Coronary artery (tissue), 2 donors: ENCODE measurements at places on chromosomes 1 and 21.

GRCh38 chr1:3807769-3808168 lies 11.5 kb upstream of the LRRC47 start:
- DNase-seq, result no peak

- DNase-seq, result no peak
These were observed 13.4 kb downstream of the TSNAX start for GRCh38 chr1:231541842-231542241.

- DNase-seq, result no peak
These were observed 147.3 kb downstream of the CD247 start for GRCh38 chr1:167371030-167371429.

DNA sequence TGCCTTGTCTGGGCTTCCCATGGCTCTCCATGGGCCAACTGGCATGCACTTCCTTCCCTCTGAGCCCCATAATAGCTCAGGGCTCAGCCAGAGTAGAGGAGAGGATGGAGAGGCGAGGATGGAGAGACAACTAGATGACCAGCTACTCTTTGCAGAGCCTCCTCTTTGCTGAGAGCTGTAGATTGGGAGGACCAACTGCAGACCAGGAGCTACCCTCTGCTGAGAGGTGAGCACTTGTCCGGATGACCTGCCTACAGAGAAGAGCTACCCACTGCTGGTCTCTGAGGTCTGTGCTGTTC lies 58.0 kb upstream of the ETV3 start:
- DNase-seq, result no peak

DNA sequence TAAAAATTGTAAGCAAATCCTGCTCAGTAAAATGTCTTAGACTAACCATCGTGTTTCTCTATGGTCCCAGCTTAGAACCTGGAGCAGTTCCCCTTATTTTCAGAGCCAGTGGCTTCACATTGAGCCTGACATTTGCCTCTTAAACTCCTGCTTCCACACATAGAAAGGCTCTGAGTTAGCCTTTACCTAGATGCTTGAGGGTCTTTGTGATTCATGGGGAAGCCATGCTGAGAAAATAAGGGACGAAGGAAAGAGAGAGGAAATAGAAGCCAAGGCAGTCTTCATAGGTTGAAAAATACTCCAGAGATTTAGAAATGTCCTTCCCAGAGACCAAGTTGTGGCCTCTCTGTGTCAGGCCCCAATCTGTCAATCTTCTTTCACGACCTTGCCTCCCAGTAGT lies 16.1 kb upstream of the RBBP5 start:
- no peak for DNase-seq

DNA sequence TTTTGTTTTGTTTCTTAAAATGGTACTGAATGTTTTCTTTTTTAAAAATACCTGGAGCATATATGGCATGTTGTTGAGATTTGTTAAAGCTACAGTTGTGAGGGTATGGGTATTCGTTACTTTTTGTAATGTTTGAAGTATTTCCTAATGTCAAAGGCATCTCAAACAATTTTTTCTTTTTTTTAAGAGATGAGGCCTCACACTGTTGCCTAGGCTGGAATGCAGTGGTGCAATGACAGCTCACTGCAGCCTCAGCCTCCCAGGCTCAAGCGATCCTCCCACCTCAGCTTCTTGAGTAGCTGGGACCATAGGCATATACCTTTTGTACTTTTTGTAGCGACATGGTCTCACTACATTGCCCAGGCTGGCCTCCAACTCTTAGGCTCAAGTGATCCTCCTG lies 16.1 kb downstream of the CLCN6 start:
- DNase-seq, result no peak

- no peak for DNase-seq
These were observed 147.4 kb downstream of the ZNF281 start for GRCh38 chr1:200262326-200262965.

GRCh38 chr1:7418442-7419080 lies 352.5 kb upstream of the VAMP3 start:
- DNase-seq, result peak; percentile 35

DNA sequence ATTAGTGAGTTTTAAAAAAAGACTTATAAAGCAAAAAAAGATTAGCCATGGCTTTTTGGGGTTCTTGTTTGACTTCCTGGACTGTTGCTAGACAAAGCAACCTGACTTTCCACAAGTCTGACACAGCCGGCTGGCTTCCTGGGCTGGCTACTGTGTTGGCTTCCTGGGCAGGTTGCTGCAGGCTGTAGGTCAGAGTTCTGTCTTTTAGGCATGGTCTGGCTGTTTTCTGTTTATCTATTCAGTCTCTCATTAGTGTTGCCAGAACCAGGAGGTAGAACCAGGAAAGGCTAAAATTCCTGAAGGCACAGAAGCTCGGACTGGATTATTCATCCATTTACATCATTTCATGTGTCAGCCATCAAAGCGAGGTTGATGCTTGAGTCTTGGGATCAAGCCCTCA lies 88.6 kb upstream of the SLC35F3 start:
- no peak for DNase-seq

DNA sequence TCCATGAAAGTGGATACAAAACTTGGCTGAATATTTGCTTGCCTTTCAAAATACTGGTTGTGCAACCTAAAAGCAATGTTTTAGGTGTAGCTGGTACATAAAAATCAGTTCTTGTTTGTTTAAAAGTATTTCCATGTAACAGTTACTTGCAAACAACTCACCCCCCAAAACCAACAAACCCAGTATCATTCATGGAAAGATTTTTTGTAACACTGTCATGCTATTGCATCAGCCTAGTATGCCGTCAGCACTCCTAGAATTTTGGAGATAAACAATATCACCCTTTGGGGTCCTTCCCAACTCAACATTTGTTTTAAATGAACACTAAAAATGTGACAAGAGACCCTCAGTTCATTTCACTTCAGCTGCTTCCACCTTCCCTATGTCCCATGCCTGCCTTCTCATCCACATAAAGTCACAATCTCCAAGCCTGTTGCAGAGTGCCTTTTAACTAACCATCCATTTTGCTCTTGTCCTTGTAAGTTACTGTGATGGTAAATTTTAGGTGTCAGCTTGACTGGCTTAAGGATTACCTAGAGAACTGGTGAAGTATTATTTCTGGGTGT lies 425.3 kb downstream of the DUSP10 start:
- DNase-seq, result no peak

DNA sequence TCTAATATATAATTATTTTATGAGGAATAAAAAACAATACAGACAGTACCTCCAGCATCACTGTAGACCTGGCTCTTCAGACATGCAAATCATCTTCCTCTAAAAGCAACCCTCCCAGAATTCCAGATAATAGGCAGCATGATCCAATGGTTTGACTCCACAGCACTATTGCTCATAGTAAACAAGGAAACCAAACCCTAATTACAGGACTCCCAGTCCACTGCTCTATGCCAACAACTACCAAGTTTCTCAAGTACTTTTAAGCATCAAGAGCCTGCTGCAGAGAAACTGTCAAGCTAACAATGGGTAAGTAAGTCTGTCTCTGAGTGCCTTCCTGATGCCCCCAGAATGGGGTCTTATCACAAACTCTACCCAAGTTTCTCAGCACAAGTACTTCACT lies 57.2 kb downstream of the EYA3 start:
- DNase-seq, result no peak

DNA sequence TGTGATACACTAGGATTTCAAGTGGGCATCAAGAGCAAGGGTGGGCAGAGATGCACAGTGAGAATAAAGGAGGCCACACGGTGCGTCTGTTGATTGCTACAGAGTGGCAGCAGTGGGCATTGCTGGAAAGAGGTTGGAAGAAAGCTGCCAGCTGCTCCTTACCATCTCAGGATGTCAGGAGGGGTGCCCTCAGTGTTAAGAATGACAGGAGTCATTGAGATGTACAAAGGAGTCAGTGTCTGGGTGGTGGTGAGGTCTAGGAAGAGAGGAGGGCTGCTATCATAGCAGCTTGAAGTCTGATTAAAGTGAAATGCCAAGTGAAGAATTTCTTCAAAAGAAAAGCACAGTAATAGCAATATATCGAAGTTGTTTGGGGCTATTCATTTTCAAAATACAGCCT lies 992.7 kb downstream of the TTLL7 start:
- no peak for DNase-seq

- no peak for DNase-seq
These were observed 618.4 kb upstream of the USP24 start for GRCh38 chr1:55833529-55834091.

GRCh38 chr1:151371370-151372057 lies 991 bp downstream of the SELENBP1 start:
- no peak for DNase-seq

- DNase-seq, result no peak
These were observed 39.7 kb upstream of the KCNA3 start for GRCh38 chr1:110714374-110714995.

- no peak for DNase-seq
These were observed 76.2 kb downstream of the TPR start for GRCh38 chr1:186298851-186299250.

DNA sequence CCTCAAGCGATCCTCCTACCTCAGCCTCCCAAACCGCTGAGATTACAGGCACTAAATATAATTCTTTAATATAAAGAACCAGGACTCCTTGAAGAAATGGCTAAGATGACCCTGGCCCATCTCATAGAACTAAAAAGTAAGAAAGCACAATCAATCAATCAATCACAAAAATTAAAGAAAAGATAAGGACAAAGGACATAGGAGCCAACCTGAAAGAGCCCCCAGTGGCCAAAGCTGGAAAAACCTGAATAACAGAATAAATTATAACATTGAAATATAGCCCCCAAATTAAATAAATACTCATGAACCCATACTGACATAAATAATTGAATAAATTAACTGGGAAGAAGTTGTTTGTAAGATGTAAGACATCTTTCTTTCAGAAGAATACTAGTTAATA lies 8.9 kb downstream of the NUP210L start:
- DNase-seq, result no peak
